ENCODE measurements at places on chromosomes 11 and 22.

GRCh38 chr11:64292460-64293254 lies 1.6 kb downstream of the KCNK4 start:
- no peak for DNase-seq

DNA sequence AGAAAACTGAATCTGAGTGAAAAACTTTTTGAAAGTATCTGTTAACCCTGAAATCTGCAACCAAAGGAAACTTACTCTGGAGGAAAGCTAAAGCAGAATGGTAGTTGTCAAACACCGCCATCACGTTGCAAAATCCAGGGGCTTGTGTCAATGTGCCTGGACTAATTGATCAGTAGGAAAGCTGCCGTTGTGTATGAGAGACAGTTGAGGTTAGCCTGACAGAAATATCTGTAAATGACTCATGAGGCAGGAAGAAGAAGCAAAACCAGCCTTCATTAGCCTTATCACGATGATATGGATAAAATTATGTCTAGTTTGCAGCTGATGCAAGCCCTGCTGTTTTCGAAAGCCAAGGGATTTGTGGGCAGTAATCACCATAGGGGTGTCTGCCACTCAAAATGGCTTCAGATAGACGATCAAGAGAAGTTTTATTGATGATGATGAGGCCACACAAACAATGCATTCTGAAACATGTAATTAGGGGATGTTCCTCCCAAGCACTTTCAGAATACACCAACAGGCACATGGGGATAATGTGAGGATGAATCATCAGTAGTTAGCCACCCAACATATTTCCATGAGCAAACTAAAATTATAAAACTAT lies 8.9 kb downstream of the SCGB1A1 start:
- DNase-seq, result no peak

- DNase-seq, result no peak
These were observed 4.0 kb downstream of the MS4A8 start for GRCh38 chr11:60703374-60703773.

DNA sequence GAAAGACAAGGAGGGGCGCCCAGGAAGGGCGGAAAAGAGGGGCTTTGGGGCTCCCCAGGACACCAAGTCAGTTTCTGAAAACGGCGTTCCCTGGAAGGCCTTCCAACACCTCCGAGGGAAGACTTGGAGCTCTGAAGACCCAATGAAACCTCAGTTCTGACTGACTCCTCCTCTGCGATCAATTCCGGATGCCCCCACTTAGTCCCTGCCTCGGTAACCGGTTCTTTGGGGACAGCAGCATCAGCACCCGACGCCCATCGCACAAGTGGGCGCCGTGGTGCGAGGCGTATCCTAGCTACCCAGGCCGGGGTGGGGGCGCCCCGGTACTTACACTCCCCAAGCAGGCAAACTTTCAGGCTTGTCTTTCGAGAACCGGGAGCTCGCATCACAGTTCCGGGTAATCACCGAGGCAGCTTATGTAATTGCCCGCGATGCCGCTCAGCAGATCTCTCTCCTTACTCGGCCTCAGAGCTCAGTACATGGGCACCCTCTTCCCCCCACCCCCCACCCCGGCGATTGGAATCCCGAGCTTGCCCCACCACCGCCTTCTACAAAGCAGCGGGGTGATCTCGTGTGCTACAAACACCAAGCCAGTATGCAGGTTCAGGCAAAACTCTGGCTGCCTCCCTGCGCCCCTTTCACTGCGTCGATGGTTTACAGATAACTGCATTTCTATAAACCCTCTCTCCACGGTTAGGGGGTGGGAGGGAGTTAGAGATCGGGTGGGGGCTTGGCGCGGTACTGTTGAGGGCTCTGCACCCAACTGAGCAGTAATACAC lies 2.0 kb downstream of the TENM4 start:
- no peak for DNase-seq

DNA sequence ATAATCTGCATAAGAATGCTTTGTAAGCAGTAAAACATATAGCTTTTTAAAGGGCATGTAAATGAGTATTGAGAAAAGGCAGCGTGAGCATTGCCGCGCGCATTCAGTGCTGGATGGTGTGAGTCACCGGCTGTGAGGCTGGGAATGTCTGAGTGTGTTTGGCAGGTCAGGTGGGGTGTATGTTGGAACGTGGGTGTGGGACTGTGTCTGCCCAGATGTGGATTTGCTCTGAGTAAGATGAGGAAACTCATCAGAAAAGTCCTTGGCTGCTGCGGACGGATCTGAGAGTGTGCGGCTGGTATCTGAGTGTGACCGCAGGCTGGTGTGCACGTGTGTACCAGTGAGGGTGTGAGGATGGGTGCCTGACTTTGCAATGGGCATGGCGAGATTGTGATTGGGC lies 66.2 kb upstream of the NECTIN1 start:
- no peak for DNase-seq

DNA sequence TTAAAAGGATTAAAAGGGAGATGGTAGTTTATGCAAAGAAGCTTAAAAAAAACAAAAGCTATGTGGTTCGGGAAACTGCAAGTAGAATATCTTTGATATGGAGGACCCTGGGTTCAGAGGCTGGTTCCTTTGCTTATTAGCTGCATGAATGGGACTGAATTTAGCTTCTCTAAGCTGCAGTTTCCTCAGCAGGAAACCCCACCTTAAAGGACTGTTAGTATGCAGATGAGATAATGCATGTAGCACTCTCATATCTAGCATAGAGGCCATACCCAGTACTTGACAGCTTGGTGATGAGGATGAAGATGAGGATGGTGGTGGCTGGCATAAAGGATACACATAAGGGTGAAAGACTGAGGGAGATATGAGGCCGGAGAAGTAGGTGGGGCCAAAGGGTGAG lies 134.6 kb downstream of the RRAS2 start:
- DNase-seq, result no peak

DNA sequence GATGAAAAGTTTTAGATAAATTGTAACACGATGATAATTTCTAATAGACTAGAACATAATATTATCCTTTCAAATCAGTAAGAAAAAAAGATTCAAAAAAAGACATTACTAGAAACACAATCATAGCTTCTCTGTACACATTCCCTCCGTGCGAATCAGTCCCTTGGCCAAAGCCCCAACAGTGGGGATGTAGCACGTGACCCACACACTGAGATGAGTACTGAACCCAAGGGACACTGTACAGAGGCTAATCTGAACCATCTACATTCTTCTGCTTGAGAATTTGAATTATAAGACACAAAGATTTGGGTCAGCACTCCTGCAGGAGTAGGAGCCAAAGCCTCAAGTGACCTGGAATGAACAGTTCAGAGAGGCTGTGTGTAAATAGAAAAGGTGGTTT lies 353.7 kb downstream of the INSC start:
- DNase-seq, result no peak

GRCh38 chr11:118017111-118017510 lies 30.9 kb downstream of the IL10RA start:
- DNase-seq, result no peak

- DNase-seq, result no peak
These were observed 52.1 kb downstream of the NTM start for GRCh38 chr11:131422496-131422895.

- no peak for DNase-seq
These were observed 2.8 kb downstream of the POLR3H start for GRCh38 chr22:41541484-41541883.

DNA sequence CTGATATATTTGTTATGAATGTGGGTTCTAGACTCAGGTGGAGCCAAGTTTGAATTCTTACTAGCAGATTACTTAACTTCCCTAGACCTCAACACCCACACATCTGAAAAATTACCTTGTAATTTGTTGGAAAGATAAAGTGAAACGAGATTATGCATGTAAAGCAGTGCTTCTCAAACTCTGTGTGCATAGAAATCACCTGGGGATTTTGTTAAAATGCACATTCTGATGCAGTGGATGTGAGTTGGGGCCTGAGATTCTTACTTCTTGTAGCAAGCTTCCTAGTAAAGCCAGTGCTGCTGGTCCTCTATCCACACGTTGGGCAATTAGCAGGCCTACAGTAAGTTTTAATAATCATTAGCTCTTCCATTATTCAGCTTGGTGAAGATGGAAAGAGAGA lies 15.1 kb upstream of the CEP295 start:
- DNase-seq, result no peak

- no peak for DNase-seq
These were observed 5.8 kb upstream of the TBC1D10A start for GRCh38 chr22:30332551-30332950.

DNA sequence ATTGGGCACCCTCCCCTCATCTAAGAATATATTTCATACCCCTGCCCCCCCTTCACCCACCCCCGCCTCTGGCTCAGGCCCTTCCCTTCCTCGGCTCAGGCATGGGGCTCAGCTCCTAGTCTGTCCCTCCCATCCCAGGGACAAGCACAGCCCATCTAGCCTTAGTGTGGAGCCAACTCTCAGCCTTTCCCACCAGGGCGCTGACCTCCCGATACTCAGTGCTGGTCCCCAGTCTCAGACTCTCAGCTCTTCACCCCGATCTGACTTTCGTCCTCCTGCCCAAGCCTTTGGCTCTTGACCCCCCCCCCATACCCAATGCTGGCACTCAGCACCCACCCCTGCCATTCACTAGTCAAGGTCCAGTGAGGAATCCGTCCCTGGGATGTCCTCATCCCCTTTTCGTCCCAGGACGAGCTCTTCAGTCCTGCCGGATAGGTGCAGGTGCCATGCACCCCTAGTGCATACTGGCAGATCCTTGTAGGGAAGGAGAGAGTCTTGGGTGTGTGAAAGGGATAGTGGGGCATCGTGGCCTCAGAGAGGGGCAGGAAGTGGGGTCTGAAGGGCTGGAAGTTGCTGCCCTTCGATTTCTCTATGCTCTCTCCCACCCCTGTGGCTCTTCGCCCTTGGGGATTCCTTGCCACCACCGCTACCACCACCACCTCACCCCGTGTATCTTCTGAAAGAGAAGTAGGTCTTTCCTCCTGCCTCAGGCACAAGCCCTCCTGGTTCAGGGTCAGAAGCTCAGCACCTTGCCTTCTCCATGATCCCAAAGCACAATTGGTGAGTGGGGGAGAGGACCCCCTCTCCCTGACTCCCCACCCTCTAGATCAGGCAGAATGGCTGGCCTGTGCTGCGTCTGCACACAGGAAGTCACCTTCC lies 2.4 kb downstream of the TPBGL start:
- no peak for DNase-seq

GRCh38 chr22:50605002-50605612 lies 4.5 kb downstream of the MAPK8IP2 start:
- DNase-seq, result no peak

GRCh38 chr11:83726316-83726715 lies 440.1 kb upstream of the CCDC90B start:
- DNase-seq, result no peak

DNA sequence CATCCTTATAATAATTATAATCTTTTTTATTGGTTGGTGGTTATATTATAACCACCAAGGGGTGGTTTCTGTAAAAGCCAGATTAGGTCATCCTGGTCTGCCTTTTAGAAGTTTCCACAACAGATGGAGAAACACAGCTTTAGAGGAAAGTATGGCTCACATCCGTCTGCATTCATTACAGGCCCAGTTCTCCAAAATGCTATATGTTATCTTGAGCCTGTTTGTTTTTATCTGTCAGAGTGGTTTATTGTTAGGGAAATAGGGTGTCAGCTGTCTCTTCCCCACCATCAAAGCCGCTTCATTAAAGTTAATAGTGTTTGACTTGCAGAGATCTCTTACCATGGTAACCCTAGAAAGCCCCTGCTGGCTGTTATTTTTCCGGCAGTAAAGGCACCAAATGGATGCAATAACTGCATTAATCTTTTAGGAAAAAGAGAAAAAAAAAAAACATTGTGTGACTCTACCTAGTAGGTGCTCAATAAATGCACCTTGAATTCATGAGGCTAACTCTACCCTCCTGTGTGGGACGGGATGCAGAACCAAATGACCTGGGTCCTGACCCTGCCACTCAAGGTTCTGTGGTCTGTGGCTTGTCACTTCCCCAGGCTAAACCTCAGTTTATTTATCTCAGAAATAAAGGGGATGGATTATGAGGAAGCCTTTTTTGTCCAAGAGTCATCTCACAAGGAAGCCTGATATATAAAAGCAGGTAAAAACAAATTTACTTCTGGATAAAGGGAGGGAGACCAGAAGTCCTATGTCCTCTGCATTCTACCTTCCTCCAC lies 118.3 kb downstream of the WT1 start:
- no peak for DNase-seq

- peak; percentile 6 for DNase-seq
These were observed 813.3 kb downstream of the OPCML start for GRCh38 chr11:132718711-132719671.

GRCh38 chr11:32326522-32326921 lies 108.8 kb downstream of the WT1 start:
- DNase-seq, result no peak

DNA sequence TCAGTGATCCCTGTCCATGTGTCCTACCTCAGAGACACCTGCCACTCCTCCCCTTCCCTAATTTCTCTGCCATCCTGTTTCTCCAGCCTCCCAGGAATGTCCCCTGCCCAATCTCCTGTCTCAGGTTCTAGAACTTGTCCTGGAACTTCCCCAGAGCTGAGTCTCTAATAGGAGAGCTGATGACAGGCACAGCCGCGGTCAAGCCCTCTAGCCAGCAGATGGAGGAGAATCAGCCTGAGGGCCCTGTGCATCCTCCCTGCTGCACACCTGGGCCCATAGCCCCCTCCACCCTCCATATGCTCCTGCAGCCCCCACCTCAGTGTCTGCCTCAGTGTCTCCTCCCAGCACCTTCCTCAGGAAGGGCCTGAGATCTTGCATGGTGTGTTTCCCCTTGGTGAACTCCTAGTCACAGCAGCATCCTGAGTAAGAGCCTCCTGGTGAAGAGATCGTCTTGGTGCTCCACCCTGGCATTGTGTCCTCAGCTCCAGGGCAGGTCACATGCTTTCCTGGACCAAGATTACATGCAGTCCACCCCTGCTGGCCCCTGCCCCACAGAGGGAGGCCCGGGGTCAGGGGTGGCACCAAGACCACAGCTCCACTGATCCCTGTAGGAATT lies 43.9 kb upstream of the VPREB1 start:
- DNase-seq, result no peak

DNA sequence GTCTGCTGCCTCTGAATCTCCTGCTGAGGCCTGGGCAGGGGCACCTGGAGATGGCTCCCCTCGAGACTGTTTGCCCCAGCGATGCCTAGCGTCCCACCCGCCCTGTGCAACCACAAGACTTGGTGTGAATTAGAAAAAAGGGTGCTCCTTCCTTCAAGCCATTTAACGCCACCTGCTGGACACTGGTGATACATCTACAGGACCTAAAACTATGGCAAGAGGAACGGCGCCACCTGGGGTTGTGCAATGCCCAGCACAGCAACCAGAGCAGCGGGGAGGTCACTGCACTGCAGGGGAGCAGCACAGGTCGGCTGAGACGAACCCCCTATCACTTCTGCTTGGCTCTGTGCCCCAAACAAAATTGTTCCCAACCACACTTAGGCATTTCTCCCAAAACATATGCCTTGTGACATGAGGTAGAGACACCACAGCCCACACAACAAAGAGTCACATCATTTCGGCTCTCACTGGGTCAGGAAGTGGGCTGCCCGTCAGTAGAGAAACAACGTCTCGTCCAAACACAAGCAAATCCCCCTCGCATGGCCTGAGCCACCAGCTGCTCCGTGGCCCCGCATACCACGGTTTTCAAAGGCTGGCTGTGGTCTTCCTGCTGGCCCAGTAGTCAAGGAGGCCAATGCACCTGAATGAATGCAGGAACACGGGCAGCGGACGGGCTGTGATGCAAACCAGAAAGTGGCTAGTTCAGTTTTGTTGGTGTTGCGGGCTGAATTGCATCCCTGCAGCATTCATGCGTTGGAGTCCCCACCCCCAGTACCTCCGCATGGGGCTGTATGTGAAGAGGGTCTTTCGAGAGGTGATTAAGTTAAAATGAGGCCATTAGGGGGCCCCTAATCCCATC lies 171.9 kb downstream of the SHANK2 start:
- DNase-seq, result no peak

GRCh38 chr11:16690086-16690485 lies 48.4 kb upstream of the C11orf58 start:
- no peak for DNase-seq

All from stimulated activated CD4-positive, alpha-beta T cell treated with anti-CD3 and anti-CD28 coated beads, Interleukin-1b, Interleukin-23, amount 100 ng/mL, for 1 hour (primary cell).